Stimulated activated CD8-positive, alpha-beta memory T cell treated with anti-CD3 and anti-CD28 coated beads, Interleukin-4, amount 100 ng/mL, for 48 hours (primary cell): ENCODE measurements at places on chromosomes 4 and X.

DNA sequence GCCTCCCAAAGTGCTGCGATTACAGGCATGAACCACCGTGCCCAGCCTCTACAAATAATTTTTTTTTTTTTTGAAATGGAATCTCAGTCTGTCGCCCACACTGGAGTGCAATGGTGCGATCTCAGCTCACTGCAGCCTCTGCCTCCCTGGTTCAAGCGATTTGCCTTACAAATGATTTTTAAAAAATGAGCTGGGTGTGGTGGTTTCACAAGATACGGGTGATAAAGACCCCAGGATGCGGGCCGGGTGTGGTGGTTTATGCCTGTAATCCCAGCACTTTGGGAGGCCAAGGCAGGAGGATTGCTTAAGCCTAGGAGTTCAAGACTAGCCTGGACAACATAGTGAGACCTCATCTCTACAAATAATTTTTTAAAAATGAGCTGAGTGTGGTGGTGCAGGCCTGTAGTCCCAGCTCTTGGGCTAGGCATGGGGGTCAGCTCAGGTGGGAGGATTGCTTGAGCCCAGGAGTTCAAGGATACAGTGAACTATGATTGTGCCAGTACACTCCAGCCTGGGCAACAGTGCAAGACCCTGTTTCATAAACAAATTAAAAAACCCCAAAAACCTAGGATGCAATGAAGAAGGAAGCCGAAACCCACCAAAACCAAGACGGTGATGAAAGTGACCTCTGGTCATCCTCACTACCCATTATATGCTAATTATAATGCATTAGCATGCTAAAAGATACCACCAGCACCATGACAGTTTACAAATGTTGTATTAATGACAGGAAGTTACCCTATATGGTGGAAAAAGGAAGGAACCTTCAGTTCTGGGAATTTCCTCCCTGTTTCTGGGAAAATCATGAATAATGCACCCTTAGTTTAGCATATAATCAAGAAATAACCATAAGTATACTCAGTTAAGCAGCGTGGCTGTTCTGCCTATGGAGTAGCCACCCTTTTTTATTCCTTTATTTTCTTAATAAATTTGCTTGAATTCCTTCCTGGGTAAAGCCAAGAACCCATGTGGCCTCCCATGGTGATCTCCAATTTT is 27.7 kb downstream of the PDGFRA start:
- DNase-seq = no peak

DNA sequence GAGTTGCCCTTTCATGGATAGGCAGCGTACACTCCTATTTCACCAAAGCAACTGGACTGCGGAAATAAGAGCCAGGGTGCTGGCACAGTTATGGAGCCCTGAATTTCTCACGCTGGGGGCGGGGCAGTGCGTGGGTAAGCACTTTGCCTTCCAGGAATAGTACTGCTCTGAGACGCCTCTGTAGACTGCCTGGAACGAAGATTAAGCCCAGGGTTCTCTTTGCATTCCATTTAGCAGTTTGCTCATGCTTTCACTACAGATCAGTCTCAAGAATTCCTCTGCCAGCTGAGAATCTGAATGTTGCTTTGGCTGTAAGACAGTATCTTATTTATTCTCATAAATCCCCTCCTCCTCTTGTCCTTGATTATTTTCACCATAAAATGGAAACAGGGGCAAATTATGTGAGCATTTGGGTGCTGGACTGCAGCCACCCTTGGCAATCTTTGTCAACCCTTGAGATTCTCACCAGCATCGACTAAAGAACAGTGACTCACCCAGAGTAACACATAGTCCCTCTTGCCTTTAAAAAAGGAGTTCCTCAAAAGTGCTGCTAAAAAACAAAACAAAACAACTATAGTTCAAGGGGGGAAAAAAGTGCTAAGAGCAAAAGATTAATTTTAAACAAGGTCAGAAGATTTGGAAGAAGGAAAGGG is 88.9 kb upstream of the CITED1 start:
- DNase-seq = no peak

DNA sequence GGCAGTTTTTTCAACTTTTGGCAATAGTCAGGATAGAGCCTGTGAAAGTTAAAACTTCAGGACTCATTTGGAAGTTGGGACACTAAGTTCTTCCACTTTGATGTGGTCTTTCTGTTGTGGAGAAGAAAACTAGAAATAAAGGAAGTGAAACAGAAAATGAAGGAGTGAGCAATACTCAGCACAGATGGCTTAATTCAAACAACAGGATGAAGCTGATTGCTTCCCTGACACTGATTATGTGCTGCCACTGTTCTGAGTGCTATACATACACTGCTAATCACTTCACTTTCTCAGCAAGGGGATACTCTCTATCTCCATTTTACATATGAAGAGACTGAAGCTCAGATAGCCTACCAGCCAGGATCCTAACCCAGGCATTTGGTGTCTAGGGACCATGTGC is 235.1 kb upstream of the CPEB2 start:
- no peak for DNase-seq

GRCh38 chr4:75229806-75230570 is 284.2 kb downstream of the RCHY1 start:
- DNase-seq = no peak

- no peak for DNase-seq
Observed at GRCh38 chr4:53576676-53577372, 14.5 kb downstream of the LNX1 start.

DNA sequence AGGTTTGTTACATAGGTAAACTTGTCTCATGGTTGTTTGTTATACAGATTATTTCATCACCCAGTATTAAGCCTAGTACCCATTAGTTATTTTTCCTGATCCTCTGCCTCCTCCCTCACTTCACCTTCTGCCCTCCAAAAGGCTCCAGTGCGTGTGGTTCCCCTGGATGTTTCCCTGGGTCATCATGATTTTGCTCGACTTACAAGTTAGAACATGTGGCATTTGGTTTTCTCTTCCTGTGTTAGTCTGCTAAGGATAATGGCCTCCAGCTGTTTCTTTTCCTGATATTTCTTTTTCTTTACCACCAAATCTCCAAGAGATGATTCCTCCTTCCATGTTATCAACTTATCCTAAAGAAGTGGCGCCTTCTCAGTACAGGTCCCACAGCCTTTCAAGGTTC is 543.1 kb upstream of the ADGRL3 start:
- no peak for DNase-seq

DNA sequence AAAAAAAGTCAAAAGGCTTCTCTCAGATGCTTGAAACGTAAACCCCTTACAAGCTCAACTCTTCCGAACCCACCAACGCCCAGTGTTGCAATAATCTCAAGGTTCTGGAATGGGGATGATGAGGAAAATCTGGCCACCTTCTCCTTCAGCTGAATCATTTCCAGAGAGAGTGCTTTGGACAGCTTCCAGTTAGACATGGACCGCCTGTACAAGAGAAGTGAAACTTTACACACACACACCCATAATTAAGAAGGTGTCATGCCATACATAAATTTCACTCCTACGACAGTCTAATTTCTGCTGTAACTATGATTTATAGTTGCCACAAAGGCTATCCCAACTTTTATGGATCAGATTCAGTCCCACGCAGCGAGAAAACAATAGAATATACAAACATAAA is 72.3 kb downstream of the PRKG2 start:
- no peak for DNase-seq

DNA sequence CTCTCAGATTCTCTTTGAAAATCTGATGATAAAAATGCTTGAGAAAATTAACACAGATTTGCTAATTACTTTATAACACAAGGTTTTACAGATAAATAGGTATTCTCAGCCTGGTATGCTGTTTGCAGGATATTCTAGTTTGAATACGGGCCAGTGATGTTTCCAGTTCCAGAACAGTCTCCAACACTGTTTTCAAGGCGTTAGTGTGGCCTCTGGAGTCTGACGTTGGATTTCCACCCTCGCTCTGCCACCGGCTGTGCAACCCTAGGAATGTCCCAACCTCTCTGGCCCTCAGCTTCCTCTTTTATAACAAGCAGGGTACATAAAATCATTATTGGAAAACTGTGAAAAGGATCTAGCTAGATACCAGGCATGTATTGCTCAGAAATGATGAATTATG is 23.8 kb upstream of the CYP4V2 start:
- DNase-seq = no peak

DNA sequence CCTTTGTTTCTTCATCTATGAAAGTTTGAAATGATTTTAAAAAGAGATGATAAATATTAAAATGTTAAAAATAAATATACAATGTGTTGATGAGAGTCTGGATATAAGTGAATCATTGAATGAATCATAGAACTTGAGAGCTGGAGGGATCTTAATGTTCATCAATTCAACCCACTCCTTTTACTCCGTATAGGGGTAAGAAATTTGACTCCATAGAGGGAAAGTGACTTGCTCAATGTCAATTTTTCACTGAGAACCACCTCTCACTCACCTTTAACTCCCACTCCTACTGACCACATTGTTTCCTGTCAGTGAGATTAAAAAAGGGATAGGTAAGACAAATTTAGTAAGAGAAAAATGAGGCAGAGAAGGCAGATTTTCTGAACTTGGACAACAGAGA is 557.2 kb upstream of the GRIA3 start:
- DNase-seq = no peak

- no peak for DNase-seq
Observed at GRCh38 chr4:73005514-73005913, 64.0 kb downstream of the COX18 start.

- DNase-seq = no peak
Observed at GRCh38 chrX:3768881-3769280, 55.4 kb upstream of the PRKX start.

- DNase-seq = no peak
Observed at GRCh38 chrX:3450881-3451570, 104.6 kb upstream of the MXRA5 start.

- DNase-seq = no peak
Observed at GRCh38 chrX:37716602-37717001, 31.0 kb downstream of the XK start.

DNA sequence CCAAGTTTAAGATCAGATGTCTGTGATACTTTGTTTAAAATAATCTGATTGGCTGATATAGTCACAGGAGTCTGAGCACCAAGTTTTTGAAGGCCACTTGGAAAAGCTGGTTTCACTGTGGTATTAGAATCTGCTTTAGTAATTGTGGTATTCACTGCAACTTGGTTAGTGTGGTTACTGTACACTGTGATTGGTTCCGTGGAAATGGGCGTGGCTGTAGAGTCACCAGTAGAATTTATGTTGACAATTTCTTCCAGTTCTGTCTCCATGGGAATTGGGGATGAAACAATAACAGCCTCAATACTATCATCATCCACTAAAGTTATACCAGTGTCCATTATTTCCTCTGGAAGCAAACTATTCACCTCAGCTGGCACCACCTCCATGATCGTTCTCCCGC is 26.2 kb downstream of the LIN54 start:
- no peak for DNase-seq

DNA sequence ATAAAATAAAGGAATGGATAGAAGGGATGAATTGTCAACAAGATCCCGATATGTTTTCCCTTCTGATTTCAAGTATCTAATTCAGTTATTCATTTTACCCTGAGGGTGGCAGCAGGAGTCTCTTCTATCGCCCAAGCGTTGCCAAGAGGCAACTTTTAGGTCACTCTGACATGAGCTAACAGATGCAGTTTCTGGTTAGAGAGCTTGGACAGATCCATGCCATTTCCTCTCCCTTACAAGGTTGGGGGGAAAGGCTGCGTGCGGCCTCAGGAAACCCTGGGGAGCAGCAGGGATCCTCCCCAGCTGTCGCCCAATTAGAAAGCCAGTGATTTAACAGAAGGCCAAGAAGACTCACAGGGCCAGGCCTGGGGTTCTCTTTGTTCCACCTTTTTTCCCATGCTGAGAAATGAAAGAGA is 35.3 kb upstream of the WAS start:
- DNase-seq = peak; percentile 24

GRCh38 chr4:185068837-185069236 is 50.5 kb downstream of the HELT start:
- no peak for DNase-seq

- no peak for DNase-seq
Observed at GRCh38 chrX:77771601-77772000, 14.4 kb downstream of the ATRX start.

GRCh38 chrX:40157228-40158035 is 59.7 kb upstream of the BCOR start:
- no peak for DNase-seq

GRCh38 chr4:89380980-89381379 is 73.4 kb upstream of the GPRIN3 start:
- no peak for DNase-seq

GRCh38 chr4:17134100-17134499 is 235.7 kb upstream of the LDB2 start:
- DNase-seq = no peak

DNA sequence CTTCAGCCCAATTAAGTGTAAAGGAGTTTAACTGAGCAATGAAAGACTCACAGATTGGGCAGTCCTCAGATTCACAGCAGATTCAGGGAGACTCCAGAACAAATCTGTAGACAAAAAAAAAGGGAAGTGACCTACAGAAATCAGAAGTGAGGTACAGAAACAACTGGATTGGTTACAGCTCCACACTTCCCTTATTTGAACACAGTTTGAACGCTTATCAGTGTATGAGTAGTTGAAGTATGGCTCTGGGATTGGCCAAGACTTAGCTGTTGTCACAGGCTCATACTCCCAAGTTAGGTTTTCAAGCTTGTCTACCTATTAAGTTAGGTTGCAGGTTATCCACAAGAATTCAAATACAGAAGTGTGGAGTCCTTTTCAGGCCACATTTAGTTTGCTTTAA is 112.4 kb upstream of the ELOVL6 start:
- DNase-seq = no peak

DNA sequence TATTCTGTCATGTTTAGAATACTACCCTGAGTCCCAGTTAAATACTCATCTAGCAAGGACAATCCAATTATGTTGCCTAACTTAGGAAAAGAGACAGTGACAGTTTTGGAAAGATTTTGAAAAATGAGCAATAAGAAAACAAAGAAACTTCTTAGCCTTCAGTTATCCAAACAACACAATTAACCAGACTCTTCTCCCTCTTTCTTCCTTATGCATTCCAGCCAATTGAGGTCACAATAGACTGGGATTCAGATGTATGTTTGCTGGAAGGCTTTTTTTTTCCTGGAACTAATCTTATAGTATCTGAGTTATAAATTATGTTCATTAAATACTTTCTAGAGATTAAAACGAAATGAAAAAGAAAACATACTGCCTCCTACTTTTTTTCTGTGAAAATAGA is 109.6 kb downstream of the GUCY2F start:
- DNase-seq = no peak

GRCh38 chr4:57110640-57111511 is 691 bp upstream of the IGFBP7 start:
- DNase-seq = no peak

DNA sequence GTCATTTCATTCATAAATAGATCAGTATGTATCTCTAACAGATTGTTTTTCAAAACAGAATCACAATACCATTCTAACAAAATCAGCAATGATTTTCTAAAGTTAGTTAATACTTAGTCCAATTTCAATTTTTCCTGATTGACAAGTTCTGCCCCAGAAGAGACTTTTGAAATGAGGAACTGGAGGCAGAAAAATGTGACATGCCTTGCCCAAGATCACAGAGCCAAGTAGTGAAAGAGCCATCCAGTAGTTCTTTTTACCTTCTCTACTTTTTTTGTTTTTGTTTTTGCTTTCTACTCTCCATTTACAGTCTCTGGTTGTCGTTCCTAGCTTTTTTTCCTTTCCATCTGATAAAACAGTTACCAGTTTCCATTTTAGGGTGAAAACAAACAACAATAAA is 129.3 kb upstream of the TMEM164 start:
- no peak for DNase-seq
